ENCODE measurements at places on chromosomes 12 and 14.

GRCh38 chr14:63603749-63604277 is 37.9 kb downstream of the WDR89 start:
- no peak for DNase-seq

- DNase-seq = no peak
These were observed 150.6 kb downstream of the NTF3 start for GRCh38 chr12:5582541-5582940.

GRCh38 chr12:56688846-56689109 is 694 bp upstream of the PTGES3 start:
- no peak for DNase-seq

DNA sequence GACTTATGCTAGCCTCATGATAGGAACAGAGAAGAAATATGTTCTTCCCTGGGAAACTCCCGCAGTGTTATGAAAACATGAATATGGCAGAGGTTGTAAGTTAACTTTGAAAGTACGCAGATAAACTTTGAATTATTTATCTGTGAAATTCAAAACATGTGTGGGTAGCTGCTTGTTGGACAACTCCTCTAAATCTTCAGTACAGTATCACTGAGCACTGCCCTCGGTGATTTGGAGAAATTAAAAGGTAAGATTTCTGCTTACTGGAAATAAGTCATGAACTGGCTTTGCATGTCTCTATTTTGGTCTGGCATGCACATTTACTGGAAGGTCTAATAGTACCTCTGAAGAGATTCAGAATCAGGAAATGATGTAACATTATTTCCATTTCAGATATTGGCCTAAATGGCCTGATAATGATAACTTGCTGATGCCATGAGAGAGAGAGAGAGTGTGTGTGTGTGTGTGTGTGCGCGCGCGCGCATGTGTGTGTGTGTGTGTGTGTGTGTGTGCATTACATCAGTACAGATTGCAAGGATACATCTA is 1441.9 kb upstream of the FLRT2 start:
- DNase-seq = no peak

DNA sequence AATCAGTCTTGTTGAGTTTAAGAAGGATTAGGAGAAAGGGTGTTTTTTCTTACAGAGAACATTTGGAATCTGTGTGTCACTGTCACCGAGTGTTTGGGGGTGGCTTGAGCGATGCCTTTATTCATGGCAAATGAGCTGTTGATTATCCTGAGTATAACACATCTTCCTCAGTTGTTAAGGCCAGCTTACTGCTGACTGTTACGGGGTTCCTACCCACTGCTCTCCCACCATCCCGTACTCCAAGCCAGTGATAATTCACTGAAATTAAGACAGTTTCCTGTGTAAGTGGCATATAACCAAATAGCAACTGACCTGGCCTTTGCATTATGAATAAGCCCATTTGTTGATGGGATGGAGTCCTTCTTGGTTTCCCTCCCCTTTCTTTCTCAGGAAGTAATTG is 9.5 kb downstream of the ESRRB start:
- no peak for DNase-seq

- DNase-seq = no peak
These were observed 98.7 kb downstream of the HECTD4 start for GRCh38 chr12:112283546-112283945.

GRCh38 chr12:50425589-50426258 is 25.0 kb downstream of the LARP4 start:
- no peak for DNase-seq

GRCh38 chr14:50139192-50139591 is 22.8 kb upstream of the VCPKMT start:
- DNase-seq = no peak

- DNase-seq = no peak
These were observed 32.5 kb downstream of the PPFIA2 start for GRCh38 chr12:81726634-81727033.

- no peak for DNase-seq
These were observed 13.0 kb upstream of the C12orf71 start for GRCh38 chr12:27095346-27095745.

DNA sequence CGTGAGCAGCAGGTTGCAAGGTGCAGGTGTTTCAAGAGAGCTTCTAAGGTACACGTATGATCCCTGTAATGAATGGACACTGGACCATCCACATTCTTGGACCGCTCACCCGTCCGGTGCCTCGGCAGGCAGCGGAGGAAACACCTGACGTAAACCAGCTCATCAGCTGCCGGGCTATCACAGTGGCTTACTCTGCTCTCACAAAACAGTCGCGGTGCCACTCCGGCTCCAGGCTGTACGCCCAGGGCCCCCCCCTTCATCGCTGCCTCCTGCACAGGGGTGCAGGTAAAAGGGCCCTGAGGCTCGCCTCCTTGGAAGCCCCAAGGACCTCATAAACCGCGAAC is 436 bp downstream of the VPS33A start:
- DNase-seq = no peak

- DNase-seq = no peak
These were observed 47.9 kb downstream of the TMEM117 start for GRCh38 chr12:43883748-43884147.

- no peak for DNase-seq
These were observed 464.8 kb downstream of the RAD51B start for GRCh38 chr14:68284333-68284732.
